SHP77 treated with DMSO at 0.1 percent for 48 hours (cell line): ENCODE measurements at places on chromosomes 5 and 9.

- DNase-seq, result no peak
These were observed 255.4 kb upstream of the EFNA5 start for GRCh38 chr5:107926121-107926520.

DNA sequence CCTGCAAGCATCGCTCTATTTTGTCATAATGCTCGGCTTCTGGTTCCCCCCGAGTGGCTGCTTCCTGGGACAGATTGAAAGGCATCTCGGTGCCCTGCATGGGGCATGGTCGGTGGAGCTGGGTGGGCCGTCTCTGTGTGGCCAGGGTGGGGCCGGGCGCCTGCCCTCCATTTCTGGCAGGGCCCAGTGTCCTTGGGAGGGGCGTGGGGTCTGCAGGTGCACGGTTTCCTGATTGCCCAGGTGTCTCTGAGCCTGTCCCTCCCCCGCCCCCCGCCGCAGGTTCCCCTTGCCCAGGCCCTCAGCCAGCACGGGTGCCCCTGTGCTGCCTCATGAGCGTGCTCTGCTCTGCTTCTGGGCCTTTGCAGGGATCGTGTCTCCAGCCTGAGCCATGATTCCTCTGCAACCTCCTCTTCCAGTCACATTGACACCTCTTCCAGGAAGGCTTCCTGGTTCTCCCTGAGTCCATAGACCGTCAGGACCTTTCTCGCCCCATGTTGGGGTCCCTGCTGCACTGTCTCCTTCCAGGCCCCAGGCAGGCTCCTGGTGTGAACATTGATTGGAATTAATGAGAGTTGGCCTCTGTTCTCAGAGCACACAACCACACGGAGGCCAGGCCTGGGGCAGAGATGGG lies 90.2 kb downstream of the RXRA start:
- no peak for DNase-seq

DNA sequence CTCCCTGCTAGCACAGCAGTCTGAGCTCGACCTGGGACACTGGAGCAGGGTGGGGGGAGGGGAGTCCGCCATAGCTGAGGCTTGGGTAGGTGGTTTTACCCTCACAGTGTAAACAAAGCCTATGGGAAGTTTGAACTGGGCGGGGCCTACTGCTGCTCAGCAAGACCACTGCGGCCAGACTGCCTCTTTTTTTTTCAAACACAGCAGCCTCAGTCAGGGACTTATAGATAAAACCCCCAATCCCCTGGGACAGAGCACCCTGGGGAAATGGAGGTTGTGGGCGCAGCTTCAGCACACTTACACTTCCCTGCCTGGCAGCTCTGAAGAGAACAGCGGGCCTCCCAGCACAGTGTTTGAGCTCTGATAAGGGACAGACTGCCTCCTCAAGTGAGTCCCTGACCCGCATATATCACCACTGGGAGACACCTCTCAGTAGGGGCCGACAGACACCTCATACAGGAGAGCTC lies 151.1 kb upstream of the APC start:
- DNase-seq, result no peak

DNA sequence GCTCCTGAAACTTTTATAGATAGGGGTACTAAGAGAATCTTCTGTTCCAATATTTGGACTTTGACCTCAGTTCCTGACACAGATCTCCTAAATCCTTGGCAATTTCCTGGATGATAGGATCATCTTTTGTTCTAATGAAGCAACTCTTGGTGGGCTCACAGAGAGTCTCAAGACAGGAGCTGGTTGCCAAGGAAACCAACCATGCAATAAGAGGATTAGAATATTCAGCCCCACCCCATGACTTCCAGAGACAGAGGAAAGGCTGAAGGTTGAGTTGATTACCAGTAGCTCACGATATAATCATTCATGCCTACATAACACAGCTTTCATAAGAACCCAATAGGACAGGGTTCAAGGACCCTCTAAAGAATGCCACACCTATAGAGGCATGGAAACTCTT lies 2050.2 kb upstream of the CDH6 start:
- DNase-seq, result no peak

- no peak for DNase-seq
These were observed 31.6 kb upstream of the PITX1 start for GRCh38 chr5:135065306-135066265.

DNA sequence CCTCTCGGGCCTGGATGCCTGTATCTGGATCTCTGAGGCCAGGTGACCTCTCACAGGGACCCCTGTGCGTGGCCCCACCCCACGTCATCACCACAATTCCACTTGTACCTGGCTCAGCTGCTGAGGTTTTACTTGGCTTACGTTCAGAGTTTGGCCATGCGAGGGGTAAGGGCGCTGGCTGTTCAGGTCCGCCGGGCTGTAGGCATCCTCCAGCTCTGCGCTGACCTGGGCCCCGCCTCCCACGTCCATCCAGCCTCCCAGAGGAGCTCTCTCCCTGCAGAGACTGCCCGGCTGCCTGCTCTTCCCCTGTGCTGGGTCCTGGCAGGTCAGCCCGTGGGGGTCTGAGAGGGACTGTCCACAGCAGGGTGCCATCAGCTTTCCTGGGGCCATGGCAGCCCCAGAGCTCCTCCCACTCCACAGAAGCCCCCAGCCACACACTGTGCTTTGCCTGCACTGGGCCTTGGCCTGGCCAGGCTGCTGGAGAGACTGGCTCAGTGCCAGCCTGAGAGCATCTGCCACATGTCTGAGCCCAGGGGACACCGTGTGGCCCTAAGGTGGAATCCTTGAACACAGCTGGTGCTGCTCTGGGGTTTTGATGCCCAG lies 43.6 kb downstream of the SLC6A3 start:
- DNase-seq, result peak; percentile 84

DNA sequence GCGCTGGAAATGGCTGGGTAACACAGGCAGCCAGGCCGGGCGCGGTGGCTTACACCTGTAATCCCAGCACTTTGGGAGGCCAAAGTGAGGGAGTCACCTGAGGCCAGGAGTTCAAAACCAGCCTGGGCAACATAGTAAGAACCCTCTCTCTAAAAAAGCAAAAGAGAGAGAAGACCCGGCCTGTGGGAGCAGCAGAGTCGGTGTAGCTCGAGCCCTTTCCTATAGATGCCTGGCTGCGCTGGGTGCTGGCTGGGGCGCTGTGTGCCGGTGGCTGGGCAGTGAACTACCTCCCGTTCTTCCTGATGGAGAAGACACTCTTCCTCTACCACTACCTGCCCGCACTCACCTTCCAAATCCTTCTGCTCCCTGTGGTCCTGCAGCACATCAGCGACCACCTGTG lies 9.2 kb downstream of the UCK1 start:
- no peak for DNase-seq

DNA sequence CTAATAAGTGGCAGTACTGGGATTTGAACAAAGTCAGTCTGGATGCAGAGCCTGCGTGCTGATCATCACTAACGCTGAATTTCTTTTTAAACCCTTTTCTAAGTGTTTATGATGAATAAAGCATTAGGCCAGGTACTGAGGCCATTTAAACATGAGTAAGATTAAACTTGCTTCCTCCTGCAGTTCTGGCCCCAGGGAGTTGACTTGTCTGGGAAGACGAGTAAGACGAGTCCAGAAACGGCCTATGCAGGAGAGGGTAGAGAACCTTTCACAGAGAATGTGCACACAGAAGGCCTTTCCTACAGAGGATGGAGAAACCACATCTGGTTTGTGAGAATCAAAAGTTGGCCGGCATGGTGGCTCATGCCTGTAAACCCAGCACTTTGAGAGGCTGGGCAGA lies 42.9 kb downstream of the SPRY4 start:
- DNase-seq, result no peak

DNA sequence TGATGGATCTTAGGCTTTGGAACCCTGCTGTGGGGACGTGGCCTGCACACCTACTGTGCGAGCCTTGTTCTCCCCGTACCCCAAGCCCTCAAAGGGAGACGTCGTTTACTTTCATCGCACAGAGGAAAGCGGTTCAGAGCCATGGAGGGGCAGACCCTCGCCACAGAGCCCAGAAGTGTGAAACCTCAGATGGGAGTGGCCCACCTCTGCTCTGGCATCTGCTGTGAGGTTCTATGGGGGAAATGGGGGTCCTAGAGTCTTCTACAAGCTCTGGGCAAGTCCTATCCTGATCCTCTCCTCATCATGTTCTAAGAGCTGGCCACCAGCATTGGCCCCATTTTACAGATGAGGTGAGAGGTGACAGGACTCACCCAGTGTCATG lies 3.7 kb upstream of the RNF44 start:
- no peak for DNase-seq

DNA sequence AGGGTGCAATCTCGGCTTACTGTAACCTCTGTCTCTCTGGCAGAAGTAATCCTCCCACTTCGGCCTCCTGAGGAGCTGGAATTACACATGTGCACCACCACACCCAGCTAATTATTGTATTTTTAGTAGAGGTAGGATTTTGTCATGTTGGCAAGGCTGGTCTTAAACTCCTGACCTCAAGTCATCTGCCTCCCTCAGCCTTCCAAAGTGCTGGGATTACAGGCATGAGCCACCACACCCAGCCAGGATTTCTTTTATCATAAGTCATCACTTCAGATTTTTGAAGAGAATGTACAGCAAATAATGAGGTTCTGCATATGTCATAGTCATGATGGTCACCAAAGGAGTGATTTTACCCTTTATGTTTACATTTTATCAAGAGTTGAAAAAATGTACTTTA lies 108.1 kb downstream of the GCNT1 start:
- DNase-seq, result no peak

DNA sequence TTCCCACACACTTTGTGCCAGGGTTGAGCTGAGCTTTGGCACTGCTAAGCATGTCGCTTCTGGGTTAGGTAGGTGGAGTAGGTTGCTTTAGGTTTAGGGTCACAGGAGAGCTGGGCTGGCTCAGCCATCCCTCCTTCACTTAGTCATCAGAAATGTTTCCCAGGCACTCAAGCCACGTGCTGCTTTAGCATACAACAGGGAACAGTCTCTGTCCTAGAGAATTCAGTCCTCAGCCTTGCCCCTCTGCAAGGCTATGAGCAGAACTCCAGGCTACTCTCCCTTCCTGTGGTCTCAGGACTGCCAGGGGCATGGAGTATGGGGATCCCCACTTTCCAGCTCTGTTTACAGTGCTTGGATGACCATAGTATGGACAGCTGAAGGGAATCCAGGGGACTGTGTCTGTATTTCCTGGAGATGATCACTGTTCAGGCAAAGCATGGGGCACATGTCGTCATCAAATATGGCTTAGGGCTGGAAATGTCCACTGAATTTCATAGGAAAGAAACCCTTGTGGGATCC lies 7.5 kb upstream of the ANKRD33B start:
- DNase-seq, result no peak

DNA sequence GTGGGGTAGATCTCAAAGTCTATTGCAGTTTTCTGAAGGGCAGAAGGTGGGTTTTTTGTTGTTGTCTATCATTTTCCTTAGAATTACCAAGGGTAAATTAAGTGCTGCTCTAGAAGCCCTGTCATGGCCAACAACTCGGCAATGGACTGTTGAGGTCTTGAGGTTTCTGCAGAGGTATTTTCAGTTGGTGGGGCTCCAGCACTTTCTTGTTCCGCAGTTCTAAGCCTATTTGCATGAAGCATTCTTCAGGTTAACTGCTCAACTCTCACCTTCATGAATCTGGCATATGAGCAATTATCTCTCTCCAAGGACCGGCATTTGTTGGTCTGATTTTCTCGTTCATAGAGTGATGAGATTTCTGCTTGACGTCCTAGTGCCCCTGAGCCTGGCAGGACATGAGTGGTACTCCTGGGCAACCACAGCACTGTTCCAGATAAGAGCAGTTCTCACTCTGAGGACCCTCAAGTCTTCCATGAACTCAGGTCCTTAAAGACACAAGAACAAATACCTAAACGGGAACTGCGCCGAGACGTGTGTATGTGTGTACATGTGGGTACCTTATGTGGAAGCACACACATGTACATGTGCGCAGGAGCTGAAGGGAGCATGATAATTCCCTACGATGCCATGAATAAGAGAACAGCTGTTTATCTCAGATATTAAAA lies 544.5 kb downstream of the CSNK1G3 start:
- DNase-seq, result no peak

DNA sequence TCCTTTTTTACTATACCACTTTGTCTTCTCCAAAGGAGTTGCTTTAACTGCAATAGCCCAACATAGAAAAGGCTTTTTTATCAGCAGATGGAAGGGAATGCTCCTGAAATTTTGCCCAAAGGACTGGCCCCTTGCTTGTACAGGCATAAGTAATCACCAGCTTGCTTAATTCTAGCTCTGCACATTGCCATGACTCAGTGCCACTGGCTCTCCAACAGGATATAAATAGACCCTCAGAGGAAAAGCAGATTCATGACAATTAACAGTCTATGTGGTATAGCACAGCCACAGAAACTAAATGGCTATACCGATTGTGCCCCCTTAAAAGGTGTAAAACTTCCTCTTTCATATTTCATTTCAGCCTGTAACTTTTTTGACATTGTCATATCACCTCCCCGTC lies 227.0 kb downstream of the ZNF608 start:
- no peak for DNase-seq

- peak; percentile 55 for DNase-seq
These were observed at the start of gene PNPLA7 for GRCh38 chr9:137550231-137550621. Gene PNPLA7 (minus strand): TSS chr9:137550402. CDS start chr9:137550197, 205 bp downstream.

GRCh38 chr9:83401328-83401900 lies 136.8 kb downstream of the FRMD3 start:
- no peak for DNase-seq

GRCh38 chr5:124996023-124996763 lies 249.8 kb upstream of the ZNF608 start:
- DNase-seq, result no peak

DNA sequence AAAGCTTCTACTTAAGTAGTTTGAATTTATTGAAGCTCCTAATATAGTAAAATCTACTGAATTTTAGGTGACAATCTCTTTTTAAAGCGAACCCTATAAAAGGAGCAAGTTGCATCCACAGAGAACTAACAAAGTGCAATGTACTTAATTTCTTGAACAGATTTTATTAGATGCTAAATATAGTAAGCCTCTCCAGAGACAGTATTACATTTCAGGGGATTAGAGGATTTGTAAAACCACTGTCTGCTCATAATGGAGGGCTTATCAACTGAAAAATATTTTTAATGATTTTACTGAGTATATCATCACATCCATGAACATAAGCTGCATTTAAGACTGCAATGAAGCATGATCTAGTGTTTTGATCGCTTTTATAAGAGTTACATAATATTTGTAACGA lies 230.0 kb upstream of the EFNA5 start:
- DNase-seq, result no peak

GRCh38 chr9:23823986-23824829 lies 1.8 kb downstream of the ELAVL2 start:
- DNase-seq, result no peak

DNA sequence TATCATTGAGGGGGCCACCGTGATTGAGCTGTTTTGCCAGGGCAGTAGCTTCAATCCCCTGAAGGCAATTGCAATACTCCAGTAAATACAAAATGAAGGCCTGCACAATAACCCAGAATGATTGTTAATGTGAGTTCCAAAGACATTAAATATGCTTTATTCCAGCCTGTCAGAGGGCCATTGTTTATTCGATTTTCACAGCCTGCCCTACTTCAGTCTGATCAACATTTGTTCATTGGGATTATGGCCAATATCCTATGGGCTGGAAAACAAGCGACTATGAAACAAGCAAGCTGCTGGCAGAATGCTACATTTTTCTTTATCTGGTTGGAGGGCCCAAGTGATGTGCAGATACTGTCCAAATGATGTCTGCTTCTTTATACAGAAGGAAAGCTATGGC lies 543.1 kb downstream of the TLE1 start:
- no peak for DNase-seq
